ENCODE measurements at places on chromosomes 5 and 9.

- DNase-seq: no peak
- H3K4me3 ChIP-seq: no peak overlapping the region
- no peak overlapping the region for H3K27ac ChIP-seq
- no peaks in the 10 kb centered on the region for H3K36me3 ChIP-seq
- H3K4me1 ChIP-seq: no peaks in the 10 kb centered on the region
- no peaks in the 10 kb centered on the region for H3K27me3 ChIP-seq
Observed at GRCh38 chr5:51599587-51599986, 216.3 kb downstream of the ISL1 start.

- no peak overlapping the region for H3K4me3 ChIP-seq
- no peaks in the 10 kb centered on the region for H3K36me3 ChIP-seq
- no peaks in the 10 kb centered on the region for H3K4me1 ChIP-seq
- H3K27ac ChIP-seq: no peak overlapping the region
- no peak for DNase-seq
- no peaks in the 10 kb centered on the region for H3K27me3 ChIP-seq
Observed at GRCh38 chr5:99438619-99439018, 509.8 kb upstream of the CHD1 start.

DNA sequence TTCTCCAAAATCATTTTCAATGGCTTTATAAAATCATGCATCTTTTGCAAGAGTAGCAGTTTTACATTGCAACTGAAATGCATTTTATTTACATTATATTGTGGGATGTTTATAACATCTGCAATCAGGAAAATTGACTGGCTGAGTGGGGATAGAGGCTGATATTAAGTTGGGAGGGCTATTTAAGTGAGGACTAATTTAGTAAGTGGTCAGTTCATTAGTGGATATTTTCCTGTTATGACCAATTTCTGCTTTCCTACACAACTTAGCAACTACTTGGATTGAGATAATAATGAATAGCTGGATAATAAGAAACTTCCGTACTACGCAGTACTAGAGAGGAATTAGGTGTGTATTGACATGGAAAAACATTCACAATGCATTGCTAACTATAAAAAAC, 92.9 kb upstream of the SSBP2 start:
- H3K27me3 ChIP-seq: no peaks in the 10 kb centered on the region
- no peak overlapping the region for H3K27ac ChIP-seq
- H3K4me1 ChIP-seq: no peaks in the 10 kb centered on the region
- no peaks in the 10 kb centered on the region for H3K36me3 ChIP-seq
- no peak for DNase-seq

DNA sequence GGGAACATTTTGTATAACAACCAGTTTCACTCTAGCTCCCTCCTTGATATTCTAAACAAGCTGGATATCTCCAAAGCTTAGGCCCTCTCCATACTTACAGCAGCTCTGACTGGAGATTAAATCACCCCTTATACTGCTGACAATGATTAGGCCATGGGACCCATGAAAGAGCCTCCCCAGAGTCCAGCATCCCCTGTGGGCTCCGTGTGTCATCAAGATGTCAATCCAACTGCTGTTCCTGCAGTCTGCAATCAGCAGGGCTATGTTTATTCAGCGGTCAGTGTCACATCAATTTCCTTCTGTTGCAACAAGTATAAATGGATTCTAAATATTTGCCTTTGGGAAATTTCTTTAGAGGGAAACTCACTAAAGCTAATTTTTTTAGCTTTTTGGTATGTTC, 26.6 kb downstream of the PCDHAC2 start:
- H3K36me3 ChIP-seq: no peaks in the 10 kb centered on the region
- no peak for DNase-seq
- H3K27me3 ChIP-seq: no peaks in the 10 kb centered on the region

GRCh38 chr5:127848098-127848497, 144.9 kb downstream of the CCDC192 start:
- no peaks in the 10 kb centered on the region for H3K36me3 ChIP-seq
- no peaks in the 10 kb centered on the region for H3K4me1 ChIP-seq
- H3K4me3 ChIP-seq: no peak overlapping the region
- H3K27ac ChIP-seq: no peak overlapping the region

DNA sequence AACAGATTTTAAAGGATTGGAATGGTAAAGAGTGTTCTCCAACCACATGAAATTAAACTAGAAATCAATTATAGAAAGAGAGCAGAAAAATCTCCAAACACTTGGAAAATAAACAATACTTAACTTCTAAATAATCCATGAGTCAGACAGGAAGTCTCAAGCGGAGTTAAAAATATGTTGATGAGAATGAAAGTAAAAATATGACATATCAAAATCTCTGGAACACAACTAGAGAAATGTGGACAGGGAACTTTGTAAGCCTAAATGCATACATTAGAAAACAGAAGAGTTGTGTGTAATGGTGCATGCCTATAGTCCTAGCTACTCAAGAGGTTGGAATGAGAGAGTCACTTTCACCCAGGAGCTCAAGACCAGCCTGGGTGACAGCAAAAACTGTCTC, 47.9 kb upstream of the ZNF618 start:
- no peak for DNase-seq
- no peaks in the 10 kb centered on the region for H3K4me1 ChIP-seq
- no peaks in the 10 kb centered on the region for H3K36me3 ChIP-seq
- H3K27ac ChIP-seq: no peak overlapping the region
- H3K4me3 ChIP-seq: no peak overlapping the region

DNA sequence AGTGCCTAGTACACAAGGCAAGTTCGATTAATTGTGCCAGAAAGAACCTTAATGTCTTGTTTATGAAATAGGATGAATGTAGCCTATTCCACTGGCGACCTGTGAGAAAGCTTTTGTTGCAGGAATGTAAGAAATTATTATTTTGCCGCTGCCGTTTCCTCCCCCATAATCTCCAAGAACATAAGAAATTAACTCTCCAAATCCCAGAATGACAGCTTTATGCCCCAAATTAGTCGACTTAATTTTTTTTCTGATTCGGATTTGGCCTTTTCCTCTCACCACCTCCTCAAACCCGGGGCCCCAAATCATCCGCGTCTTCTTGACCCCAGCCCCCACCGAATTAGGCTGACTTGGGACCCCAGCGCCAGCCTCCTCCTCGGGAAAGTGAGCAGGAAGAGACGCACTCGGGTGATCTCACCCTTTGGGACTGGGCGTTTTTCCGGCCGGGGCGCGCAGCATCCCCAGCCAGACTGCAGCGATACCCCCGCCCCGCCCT, 682 bp upstream of the SPTAN1 start:
- peak overlapping the region; percentile 94 for H3K27ac ChIP-seq
- peaks cover under 1% of the 10 kb centered on the region for H3K36me3 ChIP-seq
- peaks cover 20% of the 10 kb centered on the region for H3K4me1 ChIP-seq
- H3K27me3 ChIP-seq: no peaks in the 10 kb centered on the region

DNA sequence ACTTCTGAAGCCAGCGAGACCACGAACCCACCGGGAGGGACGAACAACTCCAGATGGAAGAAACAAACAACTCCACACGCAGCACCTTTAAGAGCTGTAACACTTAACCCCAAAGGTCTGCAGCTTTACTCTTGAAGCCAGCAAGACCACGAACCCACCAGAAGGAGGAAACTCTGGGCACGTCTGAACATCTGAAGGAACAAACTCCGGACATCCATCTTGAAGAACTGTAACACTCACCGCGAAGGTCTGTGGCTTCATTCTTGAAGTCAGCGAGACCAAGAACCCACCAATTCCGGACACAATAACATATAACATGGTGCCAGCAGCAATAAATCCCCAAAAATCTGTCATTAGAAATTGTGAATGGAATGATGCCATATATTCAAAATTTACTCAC, 180.9 kb downstream of the TLE1 start:
- H3K36me3 ChIP-seq: no peaks in the 10 kb centered on the region
- no peak overlapping the region for H3K27ac ChIP-seq
- DNase-seq: no peak
- H3K4me3 ChIP-seq: no peak overlapping the region
- H3K4me1 ChIP-seq: no peaks in the 10 kb centered on the region

- H3K36me3 ChIP-seq: no peaks in the 10 kb centered on the region
- peaks cover 16% of the 10 kb centered on the region for H3K4me1 ChIP-seq
- no peaks in the 10 kb centered on the region for H3K27me3 ChIP-seq
- H3K4me3 ChIP-seq: no peak overlapping the region
- no peak overlapping the region for H3K27ac ChIP-seq
- no peak for DNase-seq
Observed at GRCh38 chr9:120726484-120726883, 12.2 kb upstream of the MEGF9 start.

GRCh38 chr5:127492854-127493738, 24.3 kb upstream of the PRRC1 start:
- DNase-seq: no peak
- peaks cover 39% of the 10 kb centered on the region for H3K27me3 ChIP-seq
- H3K36me3 ChIP-seq: no peaks in the 10 kb centered on the region
- H3K4me3 ChIP-seq: no peak overlapping the region
- H3K27ac ChIP-seq: no peak overlapping the region
- H3K4me1 ChIP-seq: no peaks in the 10 kb centered on the region

- H3K27me3 ChIP-seq: peaks cover 53% of the 10 kb centered on the region
- no peak overlapping the region for H3K4me3 ChIP-seq
- peaks cover 7% of the 10 kb centered on the region for H3K36me3 ChIP-seq
- H3K4me1 ChIP-seq: peaks cover 10% of the 10 kb centered on the region
Observed at GRCh38 chr9:121599872-121600585, 51.4 kb upstream of the DAB2IP start.

DNA sequence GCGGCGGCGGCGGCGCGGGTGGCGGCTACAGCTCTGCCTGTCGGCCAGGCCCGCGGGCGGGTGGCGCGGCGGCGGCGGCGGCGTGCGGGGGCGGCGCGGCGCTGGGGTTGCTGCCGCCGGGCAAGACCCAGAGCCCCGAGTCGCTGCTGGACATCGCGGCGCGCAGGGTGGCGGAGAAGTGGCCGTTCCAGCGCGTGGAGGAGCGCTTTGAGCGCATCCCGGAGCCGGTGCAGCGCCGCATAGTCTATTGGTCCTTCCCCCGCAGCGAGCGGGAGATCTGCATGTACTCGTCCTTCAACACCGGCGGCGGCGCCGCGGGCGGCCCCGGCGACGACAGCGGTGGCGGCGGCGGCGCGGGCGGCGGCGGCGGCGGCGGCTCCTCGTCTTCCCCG, 296 bp downstream of the ZSWIM6 start:
- peak overlapping the region; percentile 94 for H3K27ac ChIP-seq
- H3K36me3 ChIP-seq: peaks cover 11% of the 10 kb centered on the region
- peak overlapping the region; percentile 87 for H3K4me3 ChIP-seq

GRCh38 chr5:74995926-74996325, 56.4 kb downstream of the GCNT4 start:
- H3K27me3 ChIP-seq: peaks cover 2% of the 10 kb centered on the region
- no peaks in the 10 kb centered on the region for H3K4me1 ChIP-seq
- no peak overlapping the region for H3K4me3 ChIP-seq
- H3K27ac ChIP-seq: no peak overlapping the region
- no peaks in the 10 kb centered on the region for H3K36me3 ChIP-seq

DNA sequence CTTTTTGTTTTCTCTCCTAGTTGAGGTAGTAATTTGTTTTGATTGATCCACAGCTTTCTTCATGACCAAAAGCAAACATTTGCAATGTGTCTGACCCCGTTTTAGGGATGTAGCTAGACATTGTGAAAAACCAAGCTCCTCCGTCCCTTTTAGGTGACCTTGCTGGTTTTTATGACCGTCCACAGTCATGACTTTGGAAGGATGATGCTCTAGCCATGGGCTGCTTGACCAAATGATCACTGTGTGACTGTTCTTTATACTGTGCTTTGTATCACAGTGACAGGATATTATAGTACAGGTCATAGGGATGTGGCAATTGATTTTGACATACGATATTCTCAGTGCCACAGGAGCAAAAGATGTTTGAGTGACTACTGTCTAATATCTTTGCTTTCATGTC, 54.4 kb downstream of the KCNN2 start:
- no peak for DNase-seq
- no peak overlapping the region for H3K4me3 ChIP-seq
- H3K36me3 ChIP-seq: no peaks in the 10 kb centered on the region

GRCh38 chr9:35907711-35908503, 1.4 kb upstream of the SPAAR start:
- no peaks in the 10 kb centered on the region for H3K27me3 ChIP-seq
- no peak for DNase-seq
- H3K4me3 ChIP-seq: no peak overlapping the region
- H3K36me3 ChIP-seq: no peaks in the 10 kb centered on the region
- peak overlapping the region; percentile 58 for H3K27ac ChIP-seq

DNA sequence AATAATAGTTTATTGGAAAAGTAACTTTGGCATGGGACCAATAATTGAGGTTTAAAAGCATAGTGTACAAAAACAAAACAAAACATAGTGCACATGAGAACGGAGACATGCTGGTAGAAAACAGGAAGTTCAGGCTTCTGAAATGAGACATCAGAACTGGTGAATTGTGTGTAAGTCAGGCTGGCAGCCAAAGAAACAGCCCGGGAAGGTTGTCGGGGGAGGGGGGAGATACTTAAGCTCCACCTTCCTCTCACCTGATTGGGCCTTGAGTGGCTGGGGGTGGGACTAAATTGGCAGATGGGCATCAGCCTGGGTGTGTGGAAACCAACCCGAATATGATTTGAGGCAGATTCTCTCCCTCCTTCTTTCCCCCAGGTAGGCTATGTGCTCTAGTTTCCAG, 256.3 kb downstream of the SMARCA2 start:
- DNase-seq: no peak
- H3K27me3 ChIP-seq: peaks cover 4% of the 10 kb centered on the region
- H3K4me1 ChIP-seq: peaks cover 1% of the 10 kb centered on the region
- H3K4me3 ChIP-seq: no peak overlapping the region

- H3K36me3 ChIP-seq: peaks cover 8% of the 10 kb centered on the region
- no peaks in the 10 kb centered on the region for H3K27me3 ChIP-seq
Observed at GRCh38 chr5:137684761-137685160, 51.1 kb downstream of the KLHL3 start.

DNA sequence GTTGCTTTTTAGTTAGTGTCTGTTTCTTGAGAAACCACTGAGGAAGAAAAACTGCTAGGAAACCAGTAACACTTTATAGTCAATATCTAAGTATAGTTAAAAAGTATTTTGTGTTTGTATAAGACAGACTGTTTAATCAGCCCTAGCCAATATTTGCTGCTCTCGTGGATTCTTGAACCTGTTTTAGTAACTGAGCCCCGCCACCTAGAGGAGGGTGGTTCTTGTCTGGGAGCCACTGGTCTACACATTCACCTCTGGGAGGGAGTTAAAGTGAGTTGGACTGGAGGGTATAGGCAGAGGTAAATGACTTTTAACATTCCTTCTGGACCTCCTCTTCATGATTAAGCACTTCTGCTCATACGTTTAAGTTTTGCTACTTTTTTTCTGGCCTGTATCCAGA, 117.2 kb downstream of the SPATA31D1 start:
- no peaks in the 10 kb centered on the region for H3K27me3 ChIP-seq
- no peaks in the 10 kb centered on the region for H3K36me3 ChIP-seq
- H3K4me3 ChIP-seq: no peak overlapping the region
- no peak overlapping the region for H3K27ac ChIP-seq
- no peak for DNase-seq
- H3K4me1 ChIP-seq: no peaks in the 10 kb centered on the region

DNA sequence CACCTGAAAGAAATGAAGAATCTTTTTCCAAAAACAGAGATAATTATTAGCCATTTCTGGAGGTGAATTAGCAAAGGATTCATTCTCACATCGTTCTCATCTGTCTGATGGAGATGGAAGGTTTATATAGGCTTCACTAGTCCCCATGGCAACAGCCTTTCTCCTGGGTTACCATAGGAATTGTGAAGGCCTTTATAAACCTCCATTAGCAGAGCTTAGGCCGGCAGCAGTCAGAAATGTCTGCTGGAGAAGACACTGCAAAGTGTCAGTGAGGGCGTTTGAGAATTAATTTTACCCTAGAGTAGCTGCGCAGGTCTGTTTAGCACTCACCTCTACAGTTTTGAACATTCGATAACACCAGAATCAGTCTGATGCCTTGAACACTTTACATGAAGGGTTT, 290.4 kb upstream of the NR4A3 start:
- peaks cover 30% of the 10 kb centered on the region for H3K27me3 ChIP-seq
- H3K27ac ChIP-seq: no peak overlapping the region
- no peaks in the 10 kb centered on the region for H3K4me1 ChIP-seq
- no peak for DNase-seq
- no peak overlapping the region for H3K4me3 ChIP-seq
